ENCODE measurements at places on chromosomes 4 and X.
A peak's percentile ranks its signal among the peaks of the same experiment; 100 is the strongest.

DNA sequence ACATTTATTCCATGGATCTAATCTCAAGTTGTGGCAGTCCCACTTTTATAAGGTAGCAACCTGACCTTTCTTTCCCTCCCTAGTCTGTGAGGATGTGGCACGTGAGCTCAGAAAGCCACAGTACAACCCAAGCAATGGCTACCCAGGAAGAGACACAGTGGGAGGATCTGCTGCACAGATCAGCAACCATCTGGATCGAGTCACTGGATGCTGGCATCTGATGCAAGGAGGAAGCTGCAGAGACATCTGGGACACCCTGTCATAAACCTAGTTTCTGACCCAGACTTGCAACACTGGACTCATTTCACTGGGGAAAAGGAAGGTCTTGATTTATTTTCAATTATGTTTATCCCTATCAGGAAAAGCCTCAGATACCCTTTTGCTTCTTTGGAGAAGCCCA lies 327.1 kb downstream of the PAPSS1 start:
- no peak for DNase-seq

GRCh38 chr4:2080429-2081300 lies 21.5 kb downstream of the NAT8L start:
- no peak for DNase-seq

GRCh38 chr4:40850496-40850895 lies 100.7 kb downstream of the NSUN7 start:
- no peak for DNase-seq

DNA sequence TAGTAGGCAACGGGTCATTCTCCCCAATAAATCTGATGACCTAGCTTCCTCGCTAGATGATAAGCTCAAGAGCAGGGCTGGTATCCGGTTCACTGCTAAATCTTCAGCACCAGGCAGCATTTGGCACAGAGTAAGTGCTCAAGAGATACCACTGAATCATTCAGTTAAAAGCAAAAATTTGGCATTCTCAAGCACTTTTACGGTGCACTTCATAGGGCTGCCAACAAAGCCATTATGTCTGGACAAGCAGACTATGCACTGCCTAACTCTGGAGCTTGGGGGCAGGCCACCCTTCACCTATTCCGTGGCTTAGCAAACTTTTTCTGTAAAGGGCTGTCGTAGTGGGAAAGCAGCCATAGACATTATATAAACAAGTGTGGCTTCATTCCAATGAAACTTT lies 23.8 kb upstream of the CXorf38 start:
- no peak for DNase-seq

DNA sequence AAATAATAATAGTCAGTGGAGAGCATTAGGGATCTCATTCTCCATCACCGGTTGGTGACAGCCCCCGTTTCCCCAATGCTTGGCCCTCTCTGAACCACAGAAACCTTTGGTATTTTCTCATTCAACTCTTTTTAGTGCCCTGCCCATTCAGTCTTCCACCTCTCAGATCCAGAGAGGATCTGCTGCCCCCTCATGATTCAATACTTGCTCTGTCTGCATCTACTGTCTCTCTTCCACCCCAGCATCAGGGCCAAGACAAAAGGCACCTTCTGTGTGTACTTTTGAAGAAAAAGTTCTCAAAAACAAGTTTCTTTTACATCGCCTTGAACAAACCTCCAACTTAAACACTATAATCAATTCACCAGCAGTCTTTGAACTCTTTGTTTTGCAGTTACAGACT lies 19.3 kb downstream of the CLTRN start:
- no peak for DNase-seq

- DNase-seq, result peak; percentile 64
Measured at GRCh38 chr4:176791591-176792325, 964 bp downstream of the VEGFC start.

- DNase-seq, result no peak
Measured at GRCh38 chr4:78018271-78019049, 38.7 kb upstream of the FRAS1 start.

DNA sequence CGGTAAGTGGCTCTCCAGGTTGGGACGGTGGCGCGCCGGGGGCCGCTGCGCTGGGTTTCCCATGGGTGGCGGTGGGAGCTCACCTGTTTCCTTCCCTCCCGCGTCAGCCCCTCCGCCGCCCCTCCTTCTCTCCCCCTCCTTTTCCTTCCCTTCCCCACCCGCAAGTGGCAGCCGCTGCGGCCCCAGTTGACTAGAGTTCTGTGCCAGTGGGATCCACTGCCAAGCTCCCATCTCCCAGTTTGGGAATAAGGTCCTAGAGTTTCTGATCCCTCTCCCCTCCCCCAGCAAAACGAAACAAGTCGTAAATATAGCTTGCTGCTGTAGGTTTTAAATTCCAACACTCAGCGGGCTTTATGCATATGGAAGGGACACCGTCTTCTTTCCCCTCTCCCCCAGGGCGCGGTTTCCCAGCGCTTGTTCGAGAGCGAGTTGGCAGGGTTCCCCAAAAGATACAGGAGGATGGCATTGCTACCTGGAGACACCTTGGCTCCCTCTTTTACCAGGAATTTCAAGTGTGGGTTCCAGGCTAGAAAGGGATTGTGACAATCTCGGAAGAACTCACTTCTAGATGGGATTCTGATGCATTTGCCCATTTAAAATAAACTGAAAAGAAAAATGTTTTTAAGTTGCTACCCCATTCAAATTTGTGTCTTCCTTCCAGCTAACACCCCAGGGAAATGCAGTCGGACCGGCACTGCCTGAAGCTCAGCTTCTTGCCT lies 1.2 kb downstream of the TLL1 start:
- no peak for DNase-seq

DNA sequence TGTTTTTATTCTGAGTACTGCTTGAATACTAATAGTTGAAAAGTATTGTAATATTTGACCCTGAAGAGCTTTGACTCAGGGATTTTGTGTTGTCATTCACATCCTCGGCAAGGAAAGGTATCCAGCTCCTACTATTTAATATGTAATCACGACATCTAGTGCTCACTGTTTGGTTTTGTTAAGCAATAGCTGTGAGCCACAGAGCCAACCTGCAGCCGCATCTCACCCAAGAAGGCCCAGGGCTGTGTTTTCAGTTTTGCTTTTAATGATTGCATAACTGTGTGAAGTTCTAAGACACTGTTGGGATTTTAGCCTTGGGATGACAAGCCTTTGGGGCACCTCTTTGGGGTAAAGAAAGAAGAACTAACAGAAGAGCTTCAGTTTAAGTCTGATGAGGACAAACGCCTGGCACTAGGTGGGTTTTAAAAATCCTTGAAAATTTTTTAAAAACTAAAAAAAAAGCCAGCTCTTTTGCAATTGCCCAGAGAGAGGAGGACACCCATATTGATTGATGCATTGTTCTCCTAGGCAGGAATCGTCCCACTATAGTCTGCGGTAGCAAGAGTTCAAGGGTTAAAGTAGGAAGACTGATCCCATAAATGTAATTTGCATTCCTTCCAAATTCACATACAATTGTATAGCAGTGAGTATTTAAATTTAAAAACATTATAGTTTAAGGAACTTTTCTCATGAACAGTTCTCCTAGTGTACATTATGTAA lies 157.8 kb downstream of the RELL1 start:
- peak; percentile 21 for DNase-seq

DNA sequence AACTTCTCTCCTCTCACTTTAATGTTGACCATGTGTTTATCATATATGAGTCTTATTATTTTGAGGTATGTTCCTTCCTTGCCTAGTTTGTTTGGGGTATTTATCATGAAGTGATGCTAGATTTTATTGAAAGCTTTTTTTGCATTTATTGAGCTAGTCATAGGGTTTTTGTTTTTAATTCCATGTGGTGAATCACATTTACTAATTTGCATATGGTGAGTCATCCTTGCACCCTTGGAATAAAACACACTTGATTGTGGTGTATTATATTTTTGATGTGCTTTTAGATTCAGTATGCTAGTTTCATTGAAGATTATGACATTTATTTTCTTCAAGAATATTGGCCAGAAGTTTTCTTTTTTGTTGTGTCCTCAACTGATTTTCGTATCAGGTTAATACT lies 464.6 kb downstream of the PCDH18 start:
- DNase-seq, result no peak

DNA sequence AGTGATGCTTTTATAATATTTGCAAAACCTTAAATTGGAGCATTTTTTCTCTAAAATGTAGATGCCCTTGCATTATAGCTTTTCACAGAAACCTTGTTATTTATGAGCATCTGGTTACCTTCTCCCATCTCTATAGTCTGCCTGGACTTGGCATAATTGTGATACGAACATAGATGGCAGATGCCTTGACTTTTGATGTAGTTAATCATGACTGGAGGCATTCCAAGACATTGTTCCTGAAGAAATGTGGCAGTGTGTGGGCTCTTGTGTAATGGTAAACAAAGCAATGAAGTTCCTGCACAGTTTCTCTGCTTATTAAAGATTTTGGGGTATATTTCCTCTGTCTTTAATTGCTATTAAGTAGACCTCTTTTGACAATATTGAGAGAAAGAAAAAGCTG lies 500.1 kb downstream of the PCDH19 start:
- DNase-seq, result no peak

- peak; percentile 22 for DNase-seq
Measured at GRCh38 chr4:10783351-10783750, 98.8 kb upstream of the CLNK start.
